Activated CD8-positive, alpha-beta memory T cell treated with anti-CD3 and anti-CD28 coated beads for 48 hours (primary cell): ENCODE measurements at places on chromosomes 1 and 21.

DNA sequence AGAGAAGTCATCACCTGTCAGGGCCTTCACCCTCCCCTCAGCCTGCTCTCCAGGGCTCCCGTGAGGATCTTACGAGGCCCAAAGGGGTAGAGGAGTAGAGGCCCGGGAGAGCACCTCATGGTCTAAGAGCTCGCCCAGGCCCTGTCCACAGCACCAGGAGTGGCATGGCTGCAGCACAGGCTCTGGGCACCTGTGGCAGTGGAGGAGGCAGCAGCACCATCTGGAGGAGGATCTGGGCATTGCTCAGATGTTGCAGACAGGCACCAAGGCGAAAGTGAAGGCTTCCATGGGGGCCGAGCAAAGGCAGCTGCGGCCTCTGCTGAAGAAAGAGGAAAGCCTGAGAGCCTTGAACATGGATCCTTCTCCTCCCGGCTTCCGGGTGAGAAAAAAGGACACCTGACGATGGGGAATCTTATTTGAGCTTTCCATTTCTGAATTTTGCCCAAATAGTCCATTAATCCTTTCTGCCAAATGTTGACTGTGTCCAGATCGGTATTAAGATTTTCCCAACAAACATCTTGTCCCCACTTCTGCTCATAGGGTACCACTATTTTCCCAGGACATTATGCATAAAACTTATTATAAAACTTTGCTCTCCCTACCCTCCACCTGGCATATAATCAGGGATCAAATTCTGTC lies 604.7 kb downstream of the PTPRC start:
- peak; percentile 30 for DNase-seq

DNA sequence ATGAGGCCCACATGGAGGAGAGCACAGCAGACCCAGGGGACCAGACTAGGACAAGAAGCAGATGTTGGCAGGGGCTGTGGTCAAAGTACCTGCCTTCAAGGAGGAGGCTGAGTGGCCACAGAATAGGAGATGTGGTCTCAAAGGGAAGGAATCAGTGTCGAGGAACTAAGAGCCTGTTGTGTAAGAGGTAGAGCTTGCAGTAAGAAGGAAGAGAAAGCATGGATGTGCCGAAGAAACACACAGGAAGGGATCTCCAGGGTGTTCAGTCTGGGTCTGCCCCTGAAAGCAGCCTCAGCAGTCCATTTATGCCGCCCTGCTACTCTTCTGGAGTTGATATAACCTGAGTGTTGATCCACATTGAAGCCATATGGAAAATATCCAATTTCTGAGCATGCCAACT lies 83.9 kb downstream of the NID1 start:
- no peak for DNase-seq

GRCh38 chr1:172970186-172970585 lies 80.6 kb downstream of the TNFSF18 start:
- no peak for DNase-seq

- DNase-seq, result no peak
Measured at GRCh38 chr1:25618433-25618808, 1.8 kb downstream of the MAN1C1 start.

DNA sequence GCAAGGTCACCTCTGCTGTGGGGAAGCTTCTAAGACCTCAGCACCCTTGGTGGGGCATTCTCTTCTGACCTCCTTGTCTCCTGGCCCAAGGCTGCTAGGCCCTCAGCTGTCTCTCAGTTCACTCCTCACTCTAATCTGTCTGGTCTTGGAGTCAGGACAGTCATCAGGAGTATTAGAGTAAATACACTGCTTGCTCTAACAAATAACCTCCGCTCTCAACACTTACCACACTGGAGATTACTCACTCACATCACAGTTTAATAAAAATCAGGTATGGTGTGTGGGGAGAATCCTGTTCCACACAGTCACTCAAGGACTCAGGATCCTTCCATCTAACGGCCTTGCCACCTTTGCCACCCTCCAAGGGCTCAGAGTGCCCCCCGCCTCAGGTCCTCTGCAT lies 26.6 kb upstream of the TMEM61 start:
- DNase-seq, result no peak

DNA sequence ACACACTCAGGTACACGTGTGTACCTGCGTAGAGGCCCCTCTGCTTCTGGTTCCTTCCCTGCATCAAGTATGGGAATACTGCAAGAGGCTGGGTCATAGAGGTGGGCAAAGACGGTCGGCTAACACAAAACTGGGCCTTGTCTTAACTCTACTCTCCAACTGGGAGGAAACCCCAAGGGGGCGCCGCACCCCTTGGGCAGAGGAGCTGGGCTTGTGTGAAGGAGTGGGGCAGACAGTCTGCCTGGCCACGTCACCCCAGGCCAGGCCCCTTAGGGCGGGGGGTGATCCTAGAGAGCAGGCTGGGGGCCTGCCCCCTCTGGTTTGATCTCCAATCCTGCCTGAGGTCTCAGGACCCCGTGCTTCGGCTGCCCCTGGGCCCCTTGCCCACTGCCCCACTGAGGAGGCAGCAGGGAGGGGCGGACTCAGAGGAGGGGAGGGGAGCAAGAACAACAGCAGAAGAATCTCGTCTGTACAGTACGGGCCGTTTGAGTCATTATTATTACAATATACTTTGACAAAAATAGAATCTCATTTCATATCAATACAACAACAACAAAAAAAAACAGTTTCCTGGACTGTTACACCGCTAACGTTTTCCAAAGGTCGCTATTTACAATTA lies 34.7 kb downstream of the MEF2D start:
- DNase-seq, result no peak

- DNase-seq, result no peak
Measured at GRCh38 chr1:69284508-69284907, 283.2 kb upstream of the LRRC7 start.

DNA sequence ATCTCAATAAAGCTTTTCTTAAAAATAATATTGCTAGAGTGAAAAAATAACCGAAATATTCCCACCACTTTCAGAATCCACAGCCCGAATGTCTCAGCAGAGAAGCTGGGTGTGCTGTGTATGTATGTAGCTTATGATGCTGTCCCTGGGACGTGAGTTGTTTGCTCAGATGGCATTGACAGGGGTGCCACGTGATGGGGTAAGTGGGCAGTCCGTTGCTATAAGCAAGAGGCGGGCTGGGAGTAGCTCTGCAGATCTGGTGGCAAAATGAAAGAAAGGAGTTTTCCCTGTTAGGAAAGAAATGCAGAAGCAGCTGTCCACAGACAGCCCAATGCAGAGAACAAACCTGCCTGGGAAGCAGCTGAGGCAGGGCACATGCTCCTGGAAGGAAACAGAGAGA lies 3.8 kb upstream of the FAM20B start:
- no peak for DNase-seq

DNA sequence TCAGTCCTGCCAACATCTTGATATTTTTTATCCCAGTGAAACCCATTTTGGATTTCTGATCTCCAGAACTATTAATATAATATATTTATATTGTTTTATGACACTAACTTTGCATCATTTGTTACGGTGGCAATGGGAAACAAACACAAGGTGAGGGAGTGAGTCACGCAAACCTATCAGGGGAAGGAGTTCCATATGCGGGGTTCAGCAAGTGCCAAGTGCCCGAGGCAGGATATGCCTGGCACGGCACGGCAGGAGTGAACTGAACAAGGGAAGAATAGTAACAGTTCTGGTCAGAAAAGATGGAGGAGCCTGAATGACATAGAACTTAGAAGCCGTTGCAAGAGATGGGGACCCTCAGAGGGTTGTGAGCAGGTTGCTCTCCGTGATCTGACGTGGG lies 7.7 kb upstream of the IL10RB start:
- DNase-seq, result no peak

- DNase-seq, result no peak
Measured at GRCh38 chr1:7136166-7136953, 351.1 kb downstream of the CAMTA1 start.

DNA sequence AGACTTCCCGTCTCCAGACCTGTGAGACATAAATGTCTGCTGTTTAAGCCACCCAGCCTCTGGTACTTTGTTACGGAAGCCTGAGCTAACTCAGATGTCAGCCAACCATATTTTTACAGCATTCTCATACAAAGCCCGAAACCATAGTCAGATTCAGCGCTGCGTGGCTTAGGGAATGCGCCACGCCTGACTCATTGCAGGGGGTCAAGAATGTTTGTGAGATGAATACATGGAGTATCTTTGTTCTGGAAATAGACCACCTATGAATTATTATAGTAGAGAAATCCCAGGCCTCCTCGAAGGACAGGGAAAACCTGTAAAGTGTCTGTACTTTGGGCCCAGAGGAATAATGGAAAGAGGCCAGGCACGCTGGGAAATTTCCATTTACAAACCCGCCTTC lies 434.8 kb downstream of the CAMTA1 start:
- no peak for DNase-seq

GRCh38 chr1:165882168-165882837 lies 54.9 kb downstream of the UCK2 start:
- DNase-seq, result no peak

DNA sequence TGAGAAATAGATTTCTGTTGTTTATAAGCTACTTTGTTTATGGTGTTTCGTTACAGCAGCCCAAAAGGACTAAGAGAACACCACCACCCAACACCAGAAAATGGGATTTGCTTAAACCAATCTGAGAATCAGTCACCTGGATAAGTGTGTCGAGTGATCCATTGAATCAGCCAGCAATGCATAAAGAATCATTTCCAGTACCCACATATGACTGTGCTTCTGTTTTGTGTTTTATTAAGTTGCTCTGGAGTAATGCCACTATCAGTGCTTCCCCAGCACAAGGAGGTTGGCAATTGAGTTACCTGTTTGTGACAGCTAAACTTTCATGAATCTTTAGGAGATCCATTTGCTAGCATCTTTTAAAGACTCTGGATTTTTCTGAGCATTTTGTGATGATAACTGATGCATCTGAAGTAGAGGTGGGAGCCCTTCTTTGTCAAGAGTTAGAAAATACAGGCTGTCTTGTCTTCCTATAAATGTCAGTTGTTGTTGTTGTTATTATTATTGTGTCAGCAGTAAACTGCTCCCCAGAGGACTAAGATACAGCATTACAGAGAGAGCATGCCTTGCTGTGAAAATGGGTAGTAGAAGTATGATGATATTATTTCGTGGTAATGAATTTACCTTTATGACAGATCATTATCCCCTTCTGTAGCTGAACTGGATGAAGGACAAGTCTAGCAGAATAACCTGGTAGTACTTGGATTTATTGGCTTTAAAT lies 225.2 kb downstream of the NFIA start:
- DNase-seq, result no peak

DNA sequence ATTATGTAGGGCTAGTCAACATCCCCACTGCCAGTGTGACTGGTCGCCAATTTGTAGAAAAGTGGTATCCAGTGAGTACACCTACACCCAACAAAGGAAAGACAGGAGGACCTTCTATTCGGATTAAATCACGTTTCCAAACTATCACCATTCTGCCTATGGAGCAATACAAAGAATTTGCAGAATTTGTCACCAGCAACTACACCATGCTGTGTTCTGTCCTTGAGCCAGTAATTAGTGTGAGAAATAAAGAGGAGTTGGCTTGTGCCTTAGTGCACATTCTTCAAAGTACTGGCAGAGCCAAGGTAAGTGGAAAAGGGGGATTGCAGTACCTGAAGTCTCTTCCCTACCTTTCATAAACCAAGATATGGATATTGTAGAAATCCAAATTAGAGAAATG lies 53.8 kb downstream of the CLEC20A start:
- DNase-seq, result no peak

GRCh38 chr1:89894210-89895201 lies 73.7 kb downstream of the LRRC8D start:
- no peak for DNase-seq

DNA sequence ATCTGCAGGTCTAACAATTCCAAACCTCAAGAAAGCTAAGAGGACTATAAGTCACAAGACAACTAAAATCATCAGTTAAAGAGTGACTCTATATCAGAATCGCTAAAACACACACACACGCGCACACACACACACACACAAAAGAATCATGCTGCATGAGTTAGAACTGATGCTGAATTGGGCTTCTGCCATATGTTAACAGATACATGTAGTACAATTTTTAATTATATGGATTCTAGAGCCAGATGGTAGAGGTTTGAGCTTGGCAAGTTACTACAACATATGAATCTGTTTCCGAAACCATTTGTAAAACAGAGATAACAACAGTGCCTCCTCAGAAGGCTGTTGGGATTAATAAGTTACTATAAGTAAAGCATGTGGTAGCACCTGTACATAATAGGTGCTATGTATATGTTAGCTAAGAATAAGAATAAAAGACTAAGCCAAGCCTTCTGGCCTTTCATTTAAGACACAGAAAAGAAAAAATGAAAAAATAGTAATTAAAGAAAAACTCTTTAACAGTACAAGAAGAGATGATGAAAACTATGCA lies 17.9 kb downstream of the EPRS1 start:
- DNase-seq, result no peak

DNA sequence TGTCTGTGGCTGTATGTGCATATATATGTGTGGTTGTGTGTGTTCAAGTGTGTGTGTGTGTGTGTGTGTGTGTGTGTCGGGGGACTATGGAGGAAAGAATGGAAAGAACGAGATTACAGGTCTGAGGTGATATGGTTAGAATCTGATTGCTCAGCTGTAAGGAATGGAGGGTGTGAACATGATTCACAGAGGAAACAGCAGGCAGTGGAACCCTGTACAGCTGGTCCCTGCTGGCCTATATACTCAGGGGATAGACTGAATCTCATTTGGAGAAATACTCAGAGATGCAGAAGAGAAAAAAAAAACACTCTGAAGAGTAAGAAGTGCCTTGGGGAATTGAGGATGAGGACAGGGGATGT lies 180.1 kb upstream of the ESRRG start:
- no peak for DNase-seq

GRCh38 chr1:108050158-108050557 lies 85.2 kb upstream of the VAV3 start:
- no peak for DNase-seq

- DNase-seq, result no peak
Measured at GRCh38 chr1:91546301-91546581, 45.6 kb downstream of the CDC7 start.

GRCh38 chr1:22454476-22455056 lies 2.9 kb downstream of the ZBTB40 start:
- no peak for DNase-seq

- DNase-seq, result no peak
Measured at GRCh38 chr1:40266786-40267535, 8.9 kb downstream of the ZMPSTE24 start.

DNA sequence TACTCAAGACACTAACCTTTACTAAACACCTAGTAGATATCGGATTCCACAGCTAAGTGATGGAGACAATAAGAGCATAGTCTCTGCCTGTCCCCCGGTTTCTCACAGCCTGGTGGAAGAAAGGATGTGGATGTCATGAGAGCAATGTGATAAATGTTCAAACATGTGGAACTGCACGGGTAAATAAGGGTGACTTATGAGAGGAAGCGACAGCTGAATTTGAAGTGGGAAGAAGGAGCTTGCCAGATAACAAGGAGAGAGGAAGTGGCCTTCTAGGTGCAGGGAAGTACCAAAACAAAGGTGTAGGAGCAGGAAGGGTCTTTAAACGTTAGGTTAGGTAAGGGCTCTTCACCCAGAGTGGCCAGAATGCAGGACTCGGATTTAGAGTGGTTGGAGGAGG lies 178.6 kb upstream of the NRIP1 start:
- no peak for DNase-seq
